ENCODE measurements at places on chromosomes 3 and 15.

- DNase-seq: no peak
Measured at GRCh38 chr3:61149236-61149635, 102.0 kb downstream of the FHIT start.

DNA sequence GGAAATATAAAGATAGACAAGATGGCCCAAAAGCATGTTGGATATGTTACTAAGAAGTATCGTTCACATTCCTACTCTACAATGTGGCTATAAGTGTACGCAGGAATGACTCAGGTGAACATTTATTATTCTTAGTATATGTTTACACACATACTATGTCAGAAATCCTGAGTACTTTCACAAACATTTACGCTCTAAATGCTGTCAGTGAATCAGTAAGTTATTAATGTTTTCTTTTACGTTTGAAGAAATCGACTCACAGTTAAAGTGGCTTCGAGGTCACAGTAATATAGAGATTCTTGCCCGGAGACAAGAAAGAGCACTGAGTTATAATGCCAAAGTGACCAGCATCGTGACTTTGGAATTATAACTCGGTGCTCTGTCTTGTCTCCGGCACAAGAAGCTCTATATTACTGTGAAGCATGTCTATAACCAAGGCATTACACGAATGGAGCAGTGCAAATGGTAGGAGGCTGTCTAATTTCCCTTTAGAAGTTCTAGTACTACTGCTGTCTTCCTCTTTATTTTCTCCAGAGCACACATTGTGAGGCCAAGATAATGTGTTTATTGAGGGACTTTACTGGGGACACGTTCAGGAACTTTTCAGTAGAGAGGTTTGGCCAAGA lies 61.8 kb upstream of the P3H2 start:
- no peak for DNase-seq

DNA sequence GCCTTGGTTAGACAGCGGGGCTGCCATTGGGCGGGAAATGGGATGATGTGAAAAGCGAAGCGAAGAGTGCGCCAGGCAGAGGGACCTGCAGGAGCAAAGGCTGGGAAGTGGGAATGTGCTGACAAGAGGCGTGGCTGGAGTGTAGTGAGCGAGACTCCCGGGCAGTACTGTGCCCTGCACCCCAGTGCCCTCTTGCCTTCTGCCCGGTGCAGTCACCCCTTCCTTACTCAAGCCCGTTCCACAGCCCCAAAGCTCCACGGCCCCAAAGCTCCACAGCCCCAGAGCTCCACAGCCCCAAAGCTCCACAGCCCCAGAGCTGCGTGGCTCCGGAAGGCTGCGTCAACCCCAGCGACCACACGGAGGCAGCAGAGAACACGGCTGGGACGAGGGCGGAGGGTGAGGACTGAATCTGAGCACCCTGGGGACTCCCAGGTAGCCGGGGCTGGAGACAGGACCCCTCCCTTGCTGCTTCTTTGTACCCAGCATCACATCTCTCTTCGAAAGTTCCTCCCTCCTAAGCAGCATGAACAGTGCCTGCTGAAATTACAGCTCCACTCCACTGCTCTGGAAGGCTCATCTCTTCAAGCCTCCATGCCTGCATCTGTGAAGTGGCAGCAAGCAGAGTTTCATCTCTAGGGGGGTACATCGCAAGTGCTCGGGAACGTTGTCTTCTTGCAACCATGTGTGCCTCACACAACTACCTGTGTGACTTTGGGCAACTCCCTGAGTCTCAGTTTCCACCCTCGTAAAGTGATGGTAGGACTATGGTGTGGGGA lies 108.9 kb downstream of the FBLN2 start:
- no peak for DNase-seq

- no peak for DNase-seq
Measured at GRCh38 chr3:126956866-126957650, 25.9 kb upstream of the PLXNA1 start.

- no peak for DNase-seq
Measured at GRCh38 chr3:128804811-128805155, 74.6 kb upstream of the ACAD9 start.

DNA sequence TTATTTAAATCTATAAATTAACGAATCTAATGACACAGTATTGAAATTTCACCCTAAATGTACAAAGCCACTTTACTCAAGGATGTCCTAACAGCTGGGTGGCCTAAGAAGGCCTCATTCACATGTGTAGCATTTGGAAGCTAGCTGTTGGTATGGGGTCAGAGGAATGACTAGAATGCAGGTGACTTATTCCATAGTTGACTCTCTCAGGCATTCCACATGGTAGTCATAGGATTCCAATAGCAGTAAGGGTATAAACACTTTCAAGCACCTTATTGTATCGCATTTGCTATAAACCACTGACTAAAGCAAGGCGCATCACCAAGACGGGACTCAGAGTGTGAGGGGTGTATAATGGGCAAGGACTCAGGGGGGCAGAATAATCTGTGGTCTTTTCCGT lies 294.8 kb upstream of the EPHA3 start:
- no peak for DNase-seq

DNA sequence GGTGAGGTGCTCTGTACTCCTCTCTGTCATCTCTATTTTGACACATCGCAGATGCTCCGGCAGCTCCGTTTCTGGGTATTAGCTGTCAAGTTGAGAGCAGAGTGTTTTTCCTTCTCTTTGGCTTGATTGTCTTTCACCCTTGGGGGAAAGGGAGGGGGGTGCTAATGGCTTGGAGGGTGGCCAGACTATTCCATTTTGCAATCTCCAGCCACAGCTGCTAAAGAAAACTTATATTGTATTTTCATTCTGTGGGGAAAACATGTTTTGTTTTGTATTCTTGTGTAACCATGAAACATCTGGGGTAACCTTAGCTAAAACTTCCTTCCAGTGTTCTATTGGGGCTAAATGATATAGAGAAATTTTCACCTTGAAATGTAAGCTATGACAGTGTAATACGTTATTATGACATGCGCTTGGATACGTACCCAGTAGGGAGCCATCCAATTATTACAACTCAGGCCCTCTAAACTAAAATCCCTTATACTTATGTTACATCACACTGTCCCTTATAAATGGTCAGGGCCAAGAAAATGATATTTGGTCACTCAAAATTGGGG lies 14.0 kb upstream of the LARP6 start:
- peak; percentile 85 for DNase-seq
